ENCODE measurements at places on chromosomes 2 and 18.

- no peak for DNase-seq
Measured at GRCh38 chr2:20008703-20009102, 3.8 kb downstream of the MATN3 start.

GRCh38 chr2:42225573-42225972 lies 56.4 kb downstream of the EML4 start:
- no peak for DNase-seq

DNA sequence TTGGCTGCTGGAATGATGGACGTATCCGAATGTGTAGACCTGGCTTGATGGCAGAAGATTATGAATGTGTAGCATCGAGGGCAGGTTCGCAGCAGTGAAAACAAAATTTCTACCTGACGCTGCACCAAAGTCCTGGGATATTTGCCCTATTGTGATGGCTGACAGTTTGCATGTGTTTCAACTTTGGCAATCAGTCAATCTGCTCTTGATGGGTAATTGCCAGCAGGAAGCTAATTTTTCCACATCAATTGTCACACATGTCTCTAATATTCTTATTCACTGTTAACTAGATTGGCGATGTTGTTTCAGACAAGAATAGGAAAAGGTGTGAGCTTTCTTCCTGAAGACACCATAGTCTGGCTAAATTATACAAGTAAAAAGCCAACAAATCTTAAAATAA lies 821.3 kb downstream of the LRRTM4 start:
- DNase-seq, result no peak

GRCh38 chr2:181923121-181923520 lies 31.6 kb downstream of the ITPRID2 start:
- DNase-seq, result no peak

GRCh38 chr18:59996370-59996966 lies 96.7 kb downstream of the PMAIP1 start:
- peak; percentile 48 for DNase-seq

DNA sequence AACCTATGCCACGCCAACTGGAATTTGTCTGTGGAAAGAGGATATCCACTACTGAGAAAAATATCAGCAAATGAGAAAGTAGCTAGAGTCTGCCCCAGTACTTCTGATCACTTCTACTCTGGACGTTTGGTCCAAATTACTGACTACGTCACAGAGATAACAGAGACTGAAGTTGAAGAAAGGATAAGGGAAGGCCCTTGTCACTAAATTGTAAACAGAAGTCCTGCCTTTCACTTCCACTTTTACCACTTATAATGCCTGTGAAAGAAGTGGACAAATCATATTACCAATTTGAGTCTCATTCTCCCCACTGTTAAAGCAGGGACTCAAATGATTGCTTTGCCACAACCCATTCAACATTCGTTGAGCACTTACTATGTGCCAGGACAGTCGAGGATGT lies 173.9 kb upstream of the ERBB4 start:
- no peak for DNase-seq

DNA sequence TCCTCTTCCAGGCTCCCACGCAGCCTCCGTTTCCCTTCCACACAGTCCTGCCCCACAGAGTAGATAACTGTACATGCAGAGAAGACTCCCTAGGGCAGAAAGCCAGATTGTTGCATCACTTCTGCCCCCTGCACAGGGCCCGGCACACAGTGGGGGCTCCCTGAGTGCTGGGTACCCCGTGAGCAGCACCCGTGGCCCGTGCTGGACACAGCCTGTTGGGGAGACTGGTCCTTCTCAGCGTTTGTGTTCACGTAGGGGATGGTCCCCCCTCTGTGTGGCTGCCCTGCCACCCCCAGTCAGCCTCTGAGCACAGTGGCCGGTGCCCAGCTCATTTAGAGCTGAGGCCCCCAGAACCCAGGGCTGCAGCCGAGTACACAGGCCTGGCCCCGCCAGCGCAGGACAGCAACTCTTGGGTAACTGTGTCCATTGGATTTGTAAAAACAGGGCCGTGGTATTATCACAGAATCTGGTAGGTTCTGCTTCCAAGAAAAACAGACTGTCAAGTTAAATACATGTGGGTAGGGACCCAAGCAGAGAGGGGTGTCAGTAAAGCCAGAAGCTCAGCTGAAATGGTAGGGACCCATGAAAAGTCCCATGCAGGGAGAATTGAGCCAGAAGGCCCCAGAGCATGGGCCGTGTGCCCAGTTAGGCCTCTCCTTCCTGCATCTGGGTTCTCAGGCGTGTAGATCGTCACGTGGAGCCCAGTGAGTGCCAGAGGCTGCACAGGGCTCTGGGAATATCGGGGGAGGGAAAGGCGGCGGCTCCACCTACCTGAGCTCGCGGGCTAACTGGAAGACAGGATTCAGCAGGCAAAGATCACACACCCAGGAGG lies 257.3 kb downstream of the ATAD2B start:
- DNase-seq, result no peak

DNA sequence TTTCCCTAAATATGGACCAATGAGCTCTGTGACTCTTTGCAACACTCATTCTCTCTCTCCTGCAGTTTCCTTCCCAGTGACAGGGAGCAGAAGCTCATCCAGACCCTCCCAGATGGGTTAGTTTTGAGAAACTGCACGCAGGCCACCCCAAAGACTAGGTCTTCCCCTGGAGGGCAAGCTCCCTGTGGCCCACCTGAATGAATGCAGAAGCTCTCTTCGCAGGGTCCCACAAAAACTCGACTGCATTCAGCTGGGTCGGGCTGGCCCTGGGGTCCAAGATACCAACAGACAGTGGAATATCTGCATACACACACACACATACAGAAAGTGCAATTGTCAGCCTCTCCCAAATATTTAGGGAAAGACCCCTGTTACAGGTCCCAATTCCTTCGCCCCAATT lies 37.0 kb downstream of the TFCP2L1 start:
- no peak for DNase-seq

DNA sequence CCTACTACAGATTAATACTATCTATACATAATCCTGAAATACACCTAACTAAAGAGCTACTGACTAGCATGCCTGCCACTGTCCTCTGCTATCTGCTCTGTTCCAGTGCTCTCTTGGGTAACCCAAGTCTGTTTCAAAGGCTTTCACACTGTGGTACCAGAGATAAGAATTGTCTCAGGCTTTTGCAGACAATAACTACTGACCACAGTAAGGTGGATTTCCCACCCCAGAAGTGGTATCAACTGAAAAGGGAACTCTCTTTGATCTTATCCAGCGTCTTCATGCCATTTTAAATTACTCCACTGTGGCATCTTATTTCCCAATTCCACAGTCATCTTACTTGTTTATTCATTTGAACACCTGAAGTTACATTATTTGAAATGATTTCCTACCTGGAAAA lies 190.2 kb downstream of the IKZF2 start:
- no peak for DNase-seq

- no peak for DNase-seq
Measured at GRCh38 chr2:62871506-62871905, 166.0 kb downstream of the EHBP1 start.

- no peak for DNase-seq
Measured at GRCh38 chr2:99481941-99482340, 7.9 kb downstream of the REV1 start.

DNA sequence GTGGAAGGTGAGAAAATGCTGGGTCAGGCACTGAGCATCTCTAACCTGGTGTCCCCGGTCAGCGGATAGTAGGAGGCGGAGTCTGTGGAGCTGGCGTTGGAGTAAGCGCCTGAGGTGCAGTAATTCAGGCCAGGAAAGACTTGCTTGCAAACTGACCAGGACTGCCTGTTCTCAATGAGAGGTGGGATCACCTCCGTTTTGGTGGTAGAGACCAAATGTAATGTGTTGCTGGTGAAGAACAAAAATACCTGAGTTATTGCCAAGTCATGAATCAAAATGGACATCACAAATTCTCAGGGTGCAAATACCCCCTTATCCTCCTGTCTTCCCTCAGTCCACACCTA lies 24.2 kb downstream of the APOB start:
- no peak for DNase-seq

DNA sequence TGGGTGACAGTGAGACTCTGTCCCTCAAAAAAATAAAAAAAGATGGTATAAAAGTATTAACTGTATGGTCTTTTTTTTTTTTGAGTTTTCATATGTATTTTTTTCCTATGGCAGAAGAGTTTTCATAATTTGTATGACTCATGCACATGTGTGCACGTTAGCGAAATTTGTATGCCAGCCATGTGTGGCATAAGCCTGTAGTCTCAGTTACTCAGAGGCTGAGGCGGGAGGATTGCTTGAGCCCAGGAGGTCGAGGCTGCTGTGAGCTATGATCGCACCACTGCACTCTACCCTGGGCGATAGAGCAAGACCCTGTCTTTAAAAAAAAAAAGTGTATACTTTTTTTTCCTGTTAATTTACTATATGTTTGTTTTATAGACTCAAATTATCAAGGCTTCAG lies 160.8 kb downstream of the TGIF1 start:
- no peak for DNase-seq

- DNase-seq, result no peak
Measured at GRCh38 chr18:25830787-25831186, 259.6 kb downstream of the SS18 start.

DNA sequence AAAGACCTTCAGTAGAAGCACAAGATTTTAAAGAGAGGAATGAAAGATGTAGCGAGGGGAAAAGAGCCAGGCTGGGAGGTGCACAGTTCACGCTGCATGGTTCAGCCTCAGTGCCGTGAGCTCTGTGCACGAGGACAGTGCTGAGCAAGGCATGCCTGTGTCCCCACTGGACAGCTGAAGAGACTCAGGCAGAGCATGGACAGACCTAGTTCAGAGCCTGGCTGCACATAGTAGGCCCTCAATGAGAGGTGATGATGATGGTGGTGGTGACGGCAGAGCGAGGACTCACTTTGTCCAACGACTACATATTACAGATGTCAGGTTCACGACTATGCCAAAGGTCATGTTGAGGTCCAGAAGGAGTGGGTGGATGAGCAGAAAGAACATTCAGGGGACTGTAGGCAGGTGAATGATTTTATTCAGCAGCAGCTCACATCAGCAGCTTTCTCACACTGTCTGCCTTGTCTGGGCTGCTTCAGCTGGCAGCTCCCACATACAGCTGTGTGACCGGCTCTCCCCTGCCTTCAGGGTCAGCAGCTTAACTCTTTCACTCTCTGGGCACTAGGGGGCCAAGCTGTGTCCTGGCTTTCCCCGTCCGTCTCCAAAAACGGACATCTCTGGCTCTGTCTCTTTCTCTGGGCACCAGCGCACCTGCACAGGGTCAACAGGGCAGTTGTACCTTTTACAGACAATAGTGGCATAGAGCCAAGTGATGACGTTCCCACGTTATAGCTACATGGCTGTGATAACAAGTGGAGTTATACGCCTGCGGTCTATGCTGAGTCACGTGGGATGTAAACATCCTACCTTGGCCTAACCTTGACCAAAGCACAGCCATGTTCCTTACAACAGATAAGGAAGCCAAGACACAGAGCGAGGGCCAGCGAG lies 128.8 kb upstream of the MSH6 start:
- no peak for DNase-seq

DNA sequence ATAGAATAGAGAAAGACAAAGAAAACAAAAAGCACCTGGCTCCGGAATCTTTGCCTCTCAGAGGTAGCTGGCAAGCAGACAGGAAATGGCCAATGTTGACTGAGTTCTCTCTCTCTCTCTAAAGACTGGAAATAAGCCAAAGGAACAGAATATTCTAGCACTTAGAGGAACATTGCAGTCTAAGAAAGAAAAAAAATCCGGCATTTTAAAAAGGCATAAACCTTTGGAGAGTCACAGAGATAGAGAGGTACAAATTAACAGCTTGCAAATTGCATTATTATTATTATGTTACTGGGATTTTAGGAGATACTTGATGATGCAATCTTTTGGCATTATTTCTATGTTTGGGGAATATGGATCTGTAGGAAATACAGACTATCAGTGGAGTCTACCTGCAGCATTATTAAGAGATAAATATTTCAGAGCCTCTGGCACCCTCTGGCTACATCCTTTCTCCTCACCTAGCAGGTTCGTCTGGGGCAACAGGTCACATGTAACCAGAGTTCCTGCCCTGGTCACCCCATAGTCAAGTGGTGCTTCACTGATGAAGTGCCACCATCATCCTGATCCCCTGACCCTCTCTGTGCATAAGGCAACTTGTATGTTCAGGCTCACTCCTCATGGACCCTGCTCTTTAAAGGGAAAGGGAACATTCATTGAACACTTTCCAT lies 318.9 kb upstream of the ACVR2A start:
- DNase-seq, result no peak

GRCh38 chr18:5422626-5423025 lies 121.2 kb downstream of the EPB41L3 start:
- no peak for DNase-seq

DNA sequence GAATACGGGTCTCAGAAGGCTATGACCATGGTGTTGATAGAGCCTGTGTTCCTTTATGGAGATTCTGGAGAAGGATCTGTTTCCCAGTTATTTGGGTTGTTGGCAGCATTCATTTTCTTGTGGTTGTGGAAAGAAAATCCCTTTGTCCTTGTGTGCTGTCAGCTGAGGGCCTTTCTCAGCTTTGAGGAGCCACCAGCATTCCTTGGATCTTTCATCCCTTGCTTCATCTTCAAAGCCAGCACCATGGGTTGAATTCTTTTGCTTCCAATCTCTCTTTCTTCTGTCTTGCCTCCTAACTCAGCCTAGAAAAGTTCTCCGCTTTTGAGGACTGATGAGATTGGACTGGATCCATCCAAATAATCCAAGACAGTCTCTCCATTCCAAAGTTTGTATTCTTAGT lies 103.2 kb upstream of the MMADHC start:
- DNase-seq, result no peak

GRCh38 chr2:181185421-181185820 lies 205.0 kb downstream of the UBE2E3 start:
- no peak for DNase-seq

GRCh38 chr2:169361706-169362117 lies 622 bp downstream of the LRP2 start:
- DNase-seq, result no peak

DNA sequence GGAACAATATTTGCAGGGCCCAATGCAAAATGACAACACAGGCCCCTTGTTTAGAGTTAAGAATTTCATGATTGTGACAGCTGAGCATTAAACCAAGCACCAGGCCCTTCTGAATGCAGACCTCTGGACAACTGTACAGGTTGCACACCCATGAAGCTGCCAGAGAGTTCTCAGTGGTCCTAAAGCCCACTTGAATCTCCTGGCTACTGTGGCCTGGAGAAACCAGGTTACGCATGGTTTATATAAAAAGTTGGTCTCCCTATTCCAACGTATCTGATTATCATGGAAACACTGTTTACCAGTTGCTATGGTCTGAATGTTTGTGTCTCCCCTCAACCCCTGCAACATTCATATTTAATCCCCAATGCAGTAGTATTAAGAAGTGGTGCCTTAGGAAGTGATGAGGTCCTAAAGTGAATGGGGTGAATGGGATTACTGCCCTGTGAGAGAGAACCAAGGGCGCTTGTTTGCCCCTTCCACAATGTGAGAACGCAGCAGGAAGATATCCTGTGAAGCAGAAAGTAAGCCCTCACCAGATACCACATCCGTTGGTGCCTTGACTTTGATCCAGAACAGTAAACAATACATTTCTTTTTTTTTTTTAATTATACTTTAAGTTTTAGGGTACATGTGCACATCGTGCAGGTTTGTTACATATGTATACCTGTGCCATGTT lies 48.0 kb upstream of the ANXA4 start:
- DNase-seq, result no peak

- DNase-seq, result no peak
Measured at GRCh38 chr2:20755132-20755800, 67.6 kb downstream of the LDAH start.

Data from amniotic stem cell (primary cell).